Pancreas (tissue), 10 donors: ENCODE measurements at places on chromosomes 16 and 17.

DNA sequence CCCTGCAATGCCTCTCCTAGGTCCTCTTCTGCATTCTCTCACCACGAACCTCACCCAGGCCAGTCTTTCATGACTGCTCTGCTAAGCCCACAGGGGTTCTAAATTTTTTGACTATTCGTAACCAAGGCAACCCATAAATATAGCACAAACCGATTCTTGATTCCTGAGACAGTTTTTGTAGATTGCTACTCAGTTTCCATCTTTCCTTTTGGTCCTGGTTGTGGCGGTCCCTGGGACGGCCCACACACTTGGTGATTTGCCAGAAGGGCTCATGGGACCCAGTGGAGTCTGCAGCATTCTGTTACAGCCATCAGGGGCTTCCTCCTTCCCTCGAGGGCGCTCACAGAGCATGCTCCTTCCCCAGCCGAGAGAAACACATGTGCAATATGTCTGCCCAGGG is 23.4 kb upstream of the MGAT5B start:
- DNase-seq: no peak

- no peak for DNase-seq
Observed at GRCh38 chr17:27965224-27965623, 72.1 kb upstream of the LYRM9 start.

GRCh38 chr17:75684249-75684648 is 17.1 kb downstream of the SAP30BP start:
- DNase-seq: no peak

DNA sequence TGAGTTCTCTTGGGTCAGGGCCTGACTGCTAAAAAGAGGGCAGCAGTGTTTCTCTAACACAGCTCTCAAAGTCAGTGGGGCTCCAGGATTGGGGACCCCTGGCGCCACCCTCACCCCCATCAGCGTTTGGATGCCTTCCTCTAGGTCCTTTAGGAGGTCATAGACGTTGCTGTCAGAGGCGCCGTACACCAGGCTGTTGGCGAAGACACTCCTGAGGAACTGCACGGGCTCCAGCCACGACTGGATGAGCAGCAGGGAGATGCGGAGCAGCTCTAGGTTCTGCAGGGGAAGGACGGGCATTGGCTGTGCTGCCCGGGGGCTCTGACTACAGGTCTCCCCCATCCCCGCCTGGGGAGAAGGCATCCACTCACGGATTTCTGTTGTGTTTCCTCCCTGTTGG is 993 bp downstream of the GH1 start:
- DNase-seq: no peak

GRCh38 chr17:15966879-15967248 is 21.9 kb downstream of the ADORA2B start:
- no peak for DNase-seq

- DNase-seq: no peak
Observed at GRCh38 chr17:14547016-14547415, 246.1 kb downstream of the HS3ST3B1 start.
